ENCODE measurements at places on chromosomes 16 and 17.

DNA sequence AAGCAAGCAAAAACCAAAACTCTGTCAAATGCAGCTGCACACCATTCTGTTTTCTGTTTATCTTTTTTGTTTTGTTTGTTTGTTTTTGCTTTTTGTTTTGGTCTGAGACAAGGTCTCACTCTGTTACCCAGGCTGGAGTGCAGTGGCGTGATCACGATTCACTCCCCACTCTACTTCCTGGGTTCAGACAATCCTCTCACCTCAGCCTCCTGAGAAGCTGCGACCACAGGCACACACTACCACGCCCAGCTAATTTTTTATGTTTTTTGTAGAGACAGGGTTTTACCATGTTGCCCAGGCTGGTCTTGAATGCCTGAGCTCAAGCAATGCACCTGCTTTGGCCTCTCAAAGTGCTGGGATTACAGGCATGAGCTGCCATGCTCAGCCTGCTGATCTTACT lies 19.3 kb upstream of the SLFN13 start:
- DNase-seq: no peak

DNA sequence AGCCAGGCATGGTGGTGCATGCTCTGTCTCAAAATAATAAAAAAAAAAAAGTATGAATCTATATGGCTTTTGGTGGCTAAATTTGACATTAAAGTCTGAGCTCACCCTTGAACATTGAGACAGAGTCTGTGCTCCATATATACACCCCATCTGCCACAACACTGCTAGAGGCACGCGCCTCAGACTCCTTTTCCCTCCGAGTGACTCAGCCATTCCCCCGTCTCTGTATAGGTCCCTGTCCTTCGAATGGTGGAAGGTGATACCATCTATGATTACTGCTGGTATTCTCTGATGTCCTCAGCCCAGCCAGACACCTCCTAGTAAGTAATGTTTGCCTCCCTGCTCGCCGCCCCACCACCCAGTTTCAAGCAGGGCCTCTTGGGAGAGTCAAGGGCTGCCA lies 4.5 kb upstream of the EFNB3 start:
- no peak for DNase-seq

- peak; percentile 30 for DNase-seq
Observed at GRCh38 chr17:42179911-42180410, 981 bp downstream of the KCNH4 start.

DNA sequence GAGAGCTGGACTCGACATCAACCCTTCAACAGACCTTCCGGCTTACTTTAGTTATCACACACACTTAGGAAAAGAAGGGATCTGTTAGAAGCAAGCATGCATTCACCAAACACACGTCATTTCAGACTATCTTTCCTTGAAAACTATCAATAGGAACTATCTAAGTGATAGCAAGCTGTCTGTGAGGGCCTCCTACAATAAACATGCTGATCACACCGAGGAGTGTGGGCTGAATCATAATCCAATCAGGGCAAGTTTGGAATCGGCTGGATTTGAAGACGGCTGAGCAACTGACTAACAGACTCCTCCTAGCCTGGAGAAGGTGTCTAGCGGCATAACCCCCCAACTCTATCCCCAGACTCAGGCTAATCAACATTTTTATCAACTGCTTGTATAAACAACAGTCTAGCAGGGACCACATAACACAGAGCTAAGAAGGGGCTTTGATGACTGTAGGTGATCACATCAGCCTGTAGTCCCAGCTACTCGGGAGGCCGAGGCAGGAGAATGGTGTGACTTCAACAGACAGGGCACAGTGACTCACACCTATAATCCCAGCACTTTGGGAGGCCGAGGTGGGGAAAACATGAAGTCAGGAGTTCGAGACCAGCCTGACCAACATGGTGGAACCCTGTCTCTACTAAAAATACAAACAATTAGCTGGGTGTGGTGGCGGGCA lies 14.1 kb downstream of the NXN start:
- no peak for DNase-seq

GRCh38 chr17:19433255-19433654 lies 22.2 kb downstream of the RNF112 start:
- no peak for DNase-seq

GRCh38 chr16:29925105-29925756 lies 795 bp downstream of the KCTD13 start:
- DNase-seq: no peak

DNA sequence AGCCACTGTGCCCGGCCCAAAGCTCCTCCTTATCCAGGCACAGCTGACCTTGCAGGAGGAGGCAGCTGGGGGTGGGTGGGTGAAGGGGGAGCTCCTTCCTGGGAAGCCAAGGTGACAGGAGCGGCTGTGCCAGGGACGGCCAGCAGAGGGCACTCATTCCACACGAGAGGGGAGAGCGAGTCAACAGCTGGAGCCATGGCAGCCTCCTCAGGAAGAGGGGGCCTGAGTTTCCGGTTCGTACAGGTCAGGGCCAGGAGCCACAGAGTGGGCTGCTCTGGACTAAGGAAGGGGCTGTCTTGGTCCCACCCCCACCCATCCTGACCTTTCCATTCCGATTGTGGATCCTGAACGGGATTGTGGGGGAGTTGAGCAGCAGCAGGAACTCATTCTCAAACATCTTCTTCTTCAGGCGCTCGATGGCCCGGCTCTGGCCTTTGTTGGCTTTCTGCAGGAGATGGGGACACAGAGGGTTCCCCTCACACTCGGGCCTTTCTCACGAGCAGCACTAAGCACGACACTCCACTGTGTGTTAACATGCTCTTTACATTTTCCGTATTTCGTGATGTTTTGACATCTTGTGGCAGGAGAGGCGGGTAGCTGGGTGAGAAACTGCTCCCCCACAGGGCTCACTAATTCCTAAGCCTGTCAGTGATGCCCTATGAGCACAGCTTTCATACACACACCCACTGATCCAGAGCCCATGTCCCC lies 61.6 kb downstream of the TIMM22 start:
- DNase-seq: peak; percentile 55

- no peak for DNase-seq
Observed at GRCh38 chr16:49615576-49615975, 240.3 kb downstream of the ZNF423 start.

DNA sequence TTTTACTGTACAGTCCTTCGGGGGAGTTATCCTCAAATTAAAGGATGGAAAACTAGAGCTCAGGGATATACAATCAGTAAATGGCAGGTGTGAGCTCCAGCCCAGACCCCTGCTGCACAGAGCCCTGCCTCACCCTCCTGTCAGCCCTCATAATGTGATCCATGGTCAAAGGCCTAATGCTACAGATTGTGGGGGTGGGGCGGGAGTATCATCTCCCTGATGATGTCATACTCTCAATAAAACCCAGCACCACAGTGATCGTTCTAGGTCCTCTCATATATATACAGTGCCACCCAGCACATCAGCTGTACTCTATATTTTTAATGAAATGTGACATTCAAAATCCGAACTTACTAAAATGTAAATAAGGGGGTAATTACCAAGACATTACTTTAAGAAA lies 61.5 kb downstream of the SLC39A11 start:
- no peak for DNase-seq

DNA sequence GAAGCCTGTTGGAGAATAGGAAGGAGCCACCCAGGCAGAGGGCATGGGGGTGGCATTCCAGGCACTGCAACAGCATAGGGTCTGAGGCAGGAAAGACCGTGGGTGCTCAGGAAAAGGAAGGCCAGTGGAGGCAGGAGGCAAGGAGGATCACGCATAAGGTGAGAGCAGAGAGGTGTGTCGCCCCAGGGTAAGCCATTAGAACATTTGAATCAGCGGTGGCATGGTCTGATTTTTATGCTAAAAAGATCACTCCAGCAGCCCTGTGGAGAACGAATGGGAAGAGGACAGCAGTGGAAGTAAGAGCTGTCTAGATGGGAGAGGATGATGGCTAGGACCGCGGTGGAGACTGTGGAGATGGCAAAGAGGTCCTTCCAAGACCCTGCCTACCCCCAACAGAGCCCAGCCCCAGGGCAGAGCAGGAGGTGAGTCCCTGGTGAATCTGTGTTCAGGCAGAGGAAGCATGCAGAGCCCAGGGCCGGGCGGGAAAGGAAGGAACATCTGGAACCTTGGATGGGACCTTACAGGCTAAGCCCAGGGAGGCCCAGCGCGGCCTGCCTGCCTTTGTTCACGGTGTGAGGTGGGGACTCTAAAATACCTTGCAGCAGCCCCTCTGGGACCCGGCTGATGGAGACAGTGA lies 7.8 kb downstream of the LPO start:
- no peak for DNase-seq

DNA sequence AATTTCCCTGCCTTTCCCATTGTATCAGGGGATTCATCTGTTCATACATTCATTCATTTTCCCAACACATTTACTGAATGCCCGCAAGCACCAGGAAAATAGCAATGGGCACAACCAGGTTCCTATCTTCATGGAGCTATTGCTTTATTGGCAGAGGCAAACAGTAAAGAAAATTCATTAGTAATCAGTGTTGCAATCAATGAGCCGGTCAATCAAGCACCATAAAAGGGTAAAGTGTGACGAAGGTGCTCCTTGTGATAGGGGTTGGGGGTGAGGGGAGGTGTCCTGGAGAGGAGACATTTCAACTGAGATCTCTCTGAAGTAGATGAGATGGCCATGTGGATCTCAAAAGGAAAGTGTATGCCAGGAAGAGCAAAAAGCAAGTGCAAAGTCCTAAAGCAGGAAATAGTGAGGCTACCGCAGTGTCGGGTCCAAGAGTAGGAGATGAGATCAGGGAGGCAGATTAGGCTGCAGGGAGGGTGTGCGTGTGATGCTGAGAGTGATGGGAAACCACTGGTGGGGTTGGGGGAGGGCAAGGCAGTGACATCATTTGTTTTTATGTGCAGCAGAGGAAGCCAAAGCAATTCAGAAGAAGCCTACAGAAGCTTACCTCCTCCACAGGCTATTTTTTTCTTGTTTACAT lies 28.4 kb downstream of the CDH13 start:
- peak; percentile 79 for DNase-seq

All from fibroblast of mammary gland (primary cell).